Activated CD4-positive, alpha-beta T cell treated with anti-CD3 and anti-CD28 coated beads, Interleukin-10, Interleukin-2, amounts not matched to agents 100 ng/mL and 50 ng/mL, durations not matched to agents 16 hours and 8 hours (primary cell): ENCODE measurements at places on chromosomes 4 and X.

GRCh38 chr4:115090483-115091075, 22.8 kb downstream of the NDST4 start:
- DNase-seq: peak; percentile 38

GRCh38 chrX:66635360-66635759, 3.5 kb downstream of the EDA2R start:
- DNase-seq: no peak

- no peak for DNase-seq
These were observed 89.2 kb upstream of the PRDX4 start for GRCh38 chrX:23578079-23578478.

GRCh38 chrX:45847961-45848360, 647.3 kb upstream of the DIPK2B start:
- DNase-seq: no peak

DNA sequence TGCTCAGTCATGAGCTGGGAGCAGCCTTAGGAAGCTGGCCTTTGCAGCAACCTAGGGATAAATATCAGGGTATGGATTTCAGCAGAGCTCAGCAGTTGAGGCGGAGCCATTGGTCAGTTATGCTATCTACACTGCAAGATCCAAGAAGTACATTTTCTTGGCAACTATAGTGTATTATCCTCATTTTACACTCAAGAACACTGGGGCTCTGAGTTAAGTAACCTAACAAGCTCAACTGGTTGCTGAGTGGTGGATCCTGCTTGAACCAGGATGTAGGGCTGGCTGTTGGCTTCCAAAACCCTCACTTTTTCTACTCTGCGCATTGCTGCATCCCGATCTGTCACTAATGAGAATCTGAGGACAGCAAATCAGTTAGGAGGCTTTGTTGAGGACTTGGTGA, 1.5 kb upstream of the SCARB2 start:
- no peak for DNase-seq

DNA sequence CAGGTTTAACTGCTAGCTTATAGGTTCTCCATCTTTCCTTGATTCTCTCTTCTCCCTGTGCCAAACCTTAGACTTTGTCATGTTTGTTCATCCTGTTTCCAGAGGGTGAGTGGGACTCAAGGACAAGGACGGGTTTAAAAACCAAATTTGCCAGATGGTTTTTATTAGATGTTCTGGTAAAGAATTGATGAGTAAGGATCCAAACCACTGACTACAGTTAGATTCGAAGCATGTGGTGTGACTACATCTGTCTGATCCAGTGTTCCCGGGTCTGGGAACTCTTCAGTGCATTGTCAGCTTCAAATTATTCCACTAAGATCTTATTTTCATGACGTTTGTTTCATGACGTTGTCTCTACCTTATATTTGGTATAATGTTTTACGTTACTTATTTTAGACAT, 37.5 kb downstream of the MTMR1 start:
- DNase-seq: no peak

GRCh38 chrX:307261-308111, 11.1 kb downstream of the GTPBP6 start:
- no peak for DNase-seq

DNA sequence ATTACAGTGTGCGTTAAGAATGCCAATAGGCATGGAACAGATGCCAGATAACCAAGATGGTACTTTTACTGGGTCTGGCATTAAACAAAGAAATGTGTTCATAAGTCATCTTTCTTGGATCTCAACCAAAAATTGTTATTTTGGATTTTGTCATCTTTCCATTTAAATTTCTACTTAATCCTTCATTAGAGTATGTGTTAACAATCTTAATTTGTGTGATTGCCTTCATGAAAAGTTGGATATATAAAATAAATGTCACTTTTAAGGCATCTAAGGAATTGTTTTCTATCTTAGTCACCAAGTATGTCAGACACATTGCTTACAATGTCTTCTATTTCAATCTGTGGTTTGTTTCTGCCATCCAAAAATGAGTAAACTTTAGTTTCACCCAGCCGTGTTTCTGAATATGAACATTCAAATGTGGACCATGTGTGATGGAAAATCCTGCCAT, 87.5 kb downstream of the PALLD start:
- peak; percentile 26 for DNase-seq

DNA sequence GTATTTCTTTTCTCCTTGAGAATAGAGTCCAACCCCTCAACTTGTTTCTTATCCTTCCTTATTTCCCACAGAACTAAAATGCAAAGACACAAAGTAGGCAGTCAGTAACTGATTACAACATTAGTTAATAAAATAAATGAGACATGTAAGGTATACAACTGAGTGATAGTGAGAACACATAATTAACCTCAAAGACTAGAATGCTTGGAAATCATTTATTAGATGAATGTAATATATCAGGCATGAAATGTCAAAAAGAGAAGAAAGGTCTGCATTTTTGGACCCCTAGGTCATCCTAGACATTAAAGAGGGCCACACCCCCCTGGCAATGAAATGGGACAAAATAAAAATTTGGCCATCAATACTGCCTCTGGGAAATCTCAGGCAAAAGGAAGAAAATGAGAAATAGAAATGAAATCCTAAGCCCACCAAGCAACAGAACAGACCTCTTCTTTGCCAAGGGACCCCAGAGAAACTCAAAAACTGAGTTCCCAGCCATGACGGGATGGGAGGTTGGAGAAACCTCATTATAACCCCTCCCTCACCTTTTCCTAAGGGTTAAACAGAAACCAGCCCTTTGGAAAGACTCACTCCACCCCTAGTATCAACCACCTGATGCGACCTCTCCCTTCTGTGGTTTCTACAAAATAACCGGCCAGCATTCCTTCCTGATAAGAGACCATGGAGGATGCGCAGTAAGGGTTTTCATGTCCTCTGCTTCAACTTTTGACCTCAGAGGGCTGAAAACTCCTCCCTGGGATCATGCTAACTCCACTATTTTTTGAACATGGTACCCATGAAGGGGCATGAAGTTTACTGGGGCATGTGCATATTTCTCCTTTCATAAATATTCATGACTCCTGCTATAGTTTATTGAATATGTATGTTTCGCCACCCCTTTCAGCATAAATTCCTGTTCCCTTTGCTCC, 90.0 kb upstream of the EXOC1L start:
- DNase-seq: no peak

DNA sequence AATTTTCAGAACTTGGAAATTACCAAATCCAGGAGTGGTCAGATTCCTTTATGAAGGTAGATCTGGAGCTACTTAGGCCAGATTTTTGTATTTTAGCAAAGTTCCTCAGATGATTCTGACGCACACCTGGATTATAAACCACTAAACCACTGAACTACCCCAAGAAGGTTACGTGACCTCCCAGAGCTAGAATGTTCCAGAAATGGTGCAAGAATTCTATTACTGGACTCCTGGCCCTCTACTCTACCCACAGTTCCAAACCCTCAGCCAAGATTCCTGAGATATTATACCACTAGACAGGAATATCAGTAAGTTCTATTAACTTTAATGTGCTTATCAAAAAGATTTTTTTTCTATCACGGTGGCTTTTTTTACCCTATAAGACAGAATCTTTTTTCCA, 67.1 kb downstream of the ABCG2 start:
- no peak for DNase-seq

- DNase-seq: peak; percentile 54
These were observed 12.7 kb downstream of the ART3 start for GRCh38 chr4:76087007-76087769.

GRCh38 chrX:127011629-127012028, 192.1 kb downstream of the PRR32 start:
- no peak for DNase-seq

- no peak for DNase-seq
These were observed 50.3 kb downstream of the EFNB1 start for GRCh38 chrX:68878977-68879645.

GRCh38 chr4:125486351-125486750, 171.6 kb downstream of the FAT4 start:
- no peak for DNase-seq

DNA sequence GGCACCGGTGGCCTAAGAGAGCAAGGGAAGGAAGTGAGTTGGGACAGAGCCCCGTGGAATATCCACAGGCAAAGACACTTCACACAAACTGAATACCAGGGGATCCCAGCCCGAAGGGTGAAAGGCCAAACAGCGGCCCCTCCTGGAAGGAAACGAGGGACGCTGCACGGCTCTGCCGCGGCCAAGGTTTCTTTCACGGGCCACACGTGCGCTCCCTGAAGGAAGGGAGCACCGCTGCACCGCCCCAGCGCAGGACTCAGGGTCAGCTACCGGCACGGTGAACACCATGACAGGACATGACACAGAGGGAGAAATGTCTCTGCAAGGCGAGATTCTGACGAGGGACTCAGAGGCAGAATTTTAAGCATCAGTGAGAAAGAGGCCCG, 31.5 kb upstream of the GTPBP6 start:
- no peak for DNase-seq

DNA sequence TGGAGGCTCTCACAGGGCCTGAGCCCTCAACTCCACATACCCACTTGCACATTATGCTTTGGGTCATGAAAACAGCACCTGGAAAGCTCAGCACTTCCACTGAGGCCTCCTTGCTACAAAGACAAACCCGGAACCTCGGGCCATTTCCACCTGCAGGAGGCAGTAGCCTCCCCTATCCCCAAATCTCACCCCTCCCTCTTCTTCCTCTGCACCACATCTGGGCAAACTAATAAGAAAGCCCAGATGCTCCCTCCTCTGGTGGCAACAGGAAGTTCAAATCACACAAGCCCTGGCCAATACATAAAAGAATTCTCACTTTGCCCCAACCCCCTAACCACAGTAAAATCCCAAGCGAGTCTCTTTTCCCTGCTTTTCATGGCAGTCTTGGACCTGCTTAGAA, 136.4 kb downstream of the MAPK10 start:
- peak; percentile 18 for DNase-seq

DNA sequence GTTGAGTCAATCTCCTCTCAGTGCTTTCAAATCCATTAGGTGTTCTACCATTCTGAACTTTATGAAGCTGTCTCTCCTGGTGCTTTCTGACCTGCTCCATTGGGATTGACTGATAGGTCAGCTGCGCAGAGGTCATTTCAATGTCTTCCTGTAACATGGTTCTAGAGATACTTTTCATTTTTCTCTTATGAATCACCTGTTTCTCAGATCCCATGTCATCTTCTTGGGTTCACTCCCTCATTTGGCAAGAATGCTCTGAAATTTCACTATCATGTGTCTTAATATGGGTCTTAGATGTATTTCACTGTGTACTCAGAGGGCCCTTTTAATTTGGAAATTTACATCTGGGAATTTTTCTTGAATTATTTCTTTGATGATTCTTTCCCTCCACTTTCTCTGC, 13.8 kb upstream of the PGM2 start:
- DNase-seq: no peak

DNA sequence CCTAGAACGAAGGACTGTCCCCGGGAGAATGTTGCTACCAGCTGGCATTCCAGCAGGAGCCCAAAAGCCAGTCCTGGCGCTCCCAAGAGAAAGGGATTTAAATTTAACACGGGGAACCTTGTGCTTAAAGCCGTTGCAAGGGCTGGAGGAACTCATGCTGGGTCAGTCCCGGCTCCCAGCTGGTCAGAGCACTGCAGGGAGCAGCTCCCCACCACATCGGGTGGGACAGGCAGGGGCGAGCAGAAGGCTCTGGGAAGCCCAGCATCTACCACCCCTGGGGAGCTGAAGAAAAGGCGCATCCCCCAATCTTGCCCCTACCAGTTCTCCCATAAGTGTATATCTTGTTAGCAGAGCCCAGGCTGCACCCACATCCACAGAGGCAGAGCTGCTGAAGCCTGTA, 15.7 kb downstream of the CFAP99 start:
- DNase-seq: no peak

GRCh38 chrX:41442824-41443550, 4.2 kb upstream of the NYX start:
- no peak for DNase-seq

GRCh38 chr4:26955241-26955640, 94.6 kb downstream of the STIM2 start:
- DNase-seq: no peak

- no peak for DNase-seq
These were observed 62.7 kb downstream of the PRPS1 start for GRCh38 chrX:107691024-107691448.

GRCh38 chrX:56248492-56248891, 16.3 kb downstream of the KLF8 start:
- DNase-seq: peak; percentile 61

GRCh38 chr4:72893354-72894066, 176.0 kb downstream of the COX18 start:
- no peak for DNase-seq

DNA sequence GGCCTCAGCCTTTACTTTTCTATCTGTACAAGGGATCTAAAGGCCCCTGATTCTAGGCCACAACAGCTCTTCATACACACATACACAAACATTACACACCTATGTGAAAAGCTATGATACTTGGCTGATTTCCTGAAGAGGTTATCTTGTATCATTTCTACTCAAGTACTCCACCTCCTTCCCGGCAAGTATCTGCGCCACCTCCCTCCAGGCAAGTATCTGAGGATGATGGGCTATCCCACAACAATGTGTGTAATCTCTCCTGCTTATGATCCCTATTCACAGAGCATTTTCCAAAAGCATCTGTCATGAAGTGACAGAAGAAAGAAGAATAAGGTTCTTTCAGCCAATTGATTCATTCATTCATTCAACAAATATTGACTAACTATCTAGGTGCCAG, 36.8 kb downstream of the AFAP1 start:
- no peak for DNase-seq

GRCh38 chr4:68272860-68273259, 27.4 kb upstream of the TMPRSS11B start:
- DNase-seq: no peak

DNA sequence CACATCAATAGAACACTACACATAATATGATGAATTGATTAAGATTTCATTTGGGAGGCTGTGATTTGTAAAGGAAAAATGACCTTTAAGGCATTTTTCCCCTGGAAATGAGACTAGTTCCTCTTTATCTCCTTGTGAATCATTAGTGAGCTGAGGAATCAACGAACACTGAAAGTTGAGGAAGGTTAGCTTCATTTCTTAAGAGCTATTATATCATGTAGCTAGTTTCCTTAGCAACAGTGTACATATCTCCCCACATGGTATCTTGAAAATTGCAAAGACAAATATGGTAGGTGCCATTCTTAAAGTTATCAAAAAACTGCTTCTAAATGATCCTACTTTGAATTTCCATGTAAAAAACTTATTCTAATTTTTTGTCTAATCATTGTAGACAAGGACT, 127.5 kb upstream of the NRK start:
- DNase-seq: no peak

GRCh38 chr4:130214268-130214667, 1118.3 kb downstream of the C4orf33 start:
- no peak for DNase-seq

- DNase-seq: peak; percentile 56
These were observed 445 bp downstream of the AP1S2 start for GRCh38 chrX:15854080-15854655.

- DNase-seq: no peak
These were observed 3.5 kb upstream of the EDNRA start for GRCh38 chr4:147477439-147477838.
